ENCODE measurements at places on chromosomes 11 and 22. TPM values are rescaled to one million over a fixed set of nuclear protein-coding genes. Genes with fewer than 3 reads are reported as not detected.
A peak's percentile ranks its signal among the peaks of the same experiment; 100 is the strongest.

The MDK gene
- 600 TPM for total RNA-seq

DNA sequence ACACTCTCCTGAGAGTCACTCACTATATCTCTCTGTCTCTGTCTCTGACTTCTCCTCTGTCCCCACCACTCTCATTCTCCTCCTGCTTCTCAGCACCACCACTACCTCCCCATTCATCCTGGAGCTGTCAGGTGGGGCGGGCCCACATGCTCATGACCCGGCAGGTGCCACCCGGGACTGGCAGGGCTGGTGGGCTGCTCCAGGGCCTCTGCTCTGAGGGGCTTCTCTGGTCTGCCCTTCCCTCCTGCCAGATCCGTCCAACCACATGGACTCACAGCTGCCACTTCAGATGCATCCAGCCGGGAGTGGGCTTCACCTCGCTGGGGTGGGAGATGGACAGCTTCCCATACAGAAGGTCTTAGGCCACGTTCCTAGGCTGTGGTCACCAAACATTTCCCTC, 4.8 kb upstream of the EMID1 start:
- DNase-seq, result no peak

GRCh38 chr22:31730344-31730711, 19.6 kb downstream of the PRR14L start:
- DNase-seq, result peak; percentile 17

DNA sequence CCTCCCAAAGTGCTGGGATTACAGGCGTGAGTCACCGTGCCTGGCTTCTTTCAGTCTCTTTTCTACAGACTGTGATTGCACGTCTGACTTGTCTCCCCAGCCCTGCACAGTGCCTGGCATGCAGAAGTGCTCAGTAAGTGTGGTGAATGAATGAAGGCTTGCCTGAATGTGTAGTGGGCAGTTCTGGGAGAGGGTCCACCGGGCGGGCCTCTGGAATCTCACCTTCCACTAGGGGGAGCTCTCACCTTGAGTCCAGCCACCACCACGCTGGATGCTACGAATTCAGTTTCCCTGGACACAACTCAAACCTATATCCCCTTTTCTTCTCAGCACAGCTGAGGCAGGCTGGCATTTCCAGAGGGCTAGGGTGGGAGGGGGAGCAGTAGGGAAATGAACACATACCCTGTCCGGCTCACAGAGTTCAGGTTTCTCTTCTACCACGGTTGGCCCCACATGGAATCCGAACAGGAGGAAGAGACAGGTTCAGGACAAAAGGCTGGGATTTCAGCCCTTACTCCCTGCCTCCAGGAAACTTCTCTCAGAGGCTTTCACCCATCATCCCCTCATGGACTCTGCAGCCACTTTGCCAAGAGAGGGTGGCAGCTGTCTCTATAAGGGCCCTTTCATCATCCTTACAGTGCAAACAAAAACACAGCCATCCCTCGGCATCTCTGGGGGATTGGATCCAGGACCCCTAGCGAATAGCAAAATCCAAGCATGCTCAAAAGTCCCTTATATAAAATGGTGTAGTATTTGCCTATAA, 86.8 kb downstream of the NECTIN1 start:
- peak; percentile 51 for DNase-seq

- DNase-seq, result no peak
Measured at GRCh38 chr11:96132437-96132836, 208.5 kb upstream of the MTMR2 start.

DNA sequence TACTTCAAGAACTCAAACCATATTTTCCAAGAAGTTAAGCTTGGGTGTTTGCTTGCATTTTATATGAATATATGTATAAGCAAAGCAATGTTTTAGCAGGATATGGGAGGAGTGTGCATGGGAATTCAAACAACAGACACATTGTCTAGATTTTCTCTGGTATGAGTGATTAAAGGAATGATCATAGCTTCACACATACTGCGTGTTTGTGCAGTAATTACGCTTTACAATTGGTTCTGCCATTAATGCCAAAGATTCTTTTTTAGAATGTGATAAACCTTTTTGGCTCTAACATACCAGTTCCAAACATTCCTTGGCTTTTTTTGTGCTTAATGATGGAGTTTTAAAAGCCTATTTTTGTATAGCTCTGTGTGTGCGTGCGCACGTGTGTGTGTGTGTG, 54.0 kb downstream of the CCDC34 start:
- DNase-seq, result no peak
